Dermis microvascular lymphatic vessel endothelial cell (primary cell): ENCODE measurements at places on chromosomes 5 and 9. TPM values are rescaled to one million over a fixed set of nuclear protein-coding genes. Genes with fewer than 3 reads are reported as not detected.

C5orf58 gene
- total RNA-seq: not detected in 2 replicates

TMEM232 gene
- total RNA-seq: 0.13 and 0.26 TPM in 2 replicates

PPP1R26 gene
- 8.7 and 11.3 TPM in 2 replicates for total RNA-seq

CCDC183 gene
- 0.26 and 0.51 TPM in 2 replicates for total RNA-seq

FAM221B gene
- not detected in 2 replicates for total RNA-seq

LECT2 gene
- total RNA-seq: not detected in 2 replicates
